D721Med (cell line): ENCODE measurements at places on chromosomes 5 and 9.

GRCh38 chr5:93585041-93585766, 2.2 kb downstream of the NR2F1 start:
- DNase-seq, result no peak

DNA sequence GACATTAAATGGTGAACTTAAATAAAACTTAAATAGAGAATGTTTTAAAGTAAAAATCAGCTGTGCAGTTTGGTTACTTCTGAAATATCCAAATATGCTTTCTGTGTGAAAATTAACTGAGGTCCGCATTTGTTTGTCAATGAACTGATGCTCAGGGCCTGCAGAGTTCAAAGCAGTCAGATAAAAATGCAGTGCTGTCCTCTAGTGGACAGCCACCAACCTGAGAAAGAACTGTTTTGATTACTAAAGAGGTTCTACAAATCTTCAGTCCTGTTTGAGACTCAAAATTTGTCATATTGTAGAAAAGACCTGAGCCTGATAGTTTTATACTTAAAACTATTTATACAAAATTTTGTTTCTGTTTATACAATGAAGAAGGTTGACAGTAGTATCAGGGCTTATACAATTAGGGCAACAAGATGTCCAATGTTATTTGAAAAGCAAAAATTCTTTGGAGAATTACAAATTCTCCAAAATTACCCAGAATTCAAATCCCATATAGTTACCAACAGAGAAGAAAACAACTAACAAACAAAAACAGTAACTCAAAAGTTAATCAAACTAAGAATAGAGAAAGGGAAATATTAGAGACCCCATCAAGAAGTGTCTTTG, 232.3 kb upstream of the TBCA start:
- no peak for DNase-seq

GRCh38 chr5:82396871-82397514, 118.8 kb upstream of the RPS23 start:
- no peak for DNase-seq

GRCh38 chr5:26329562-26330189, 708.7 kb downstream of the CDH9 start:
- no peak for DNase-seq

GRCh38 chr9:100485196-100485595, 12.2 kb downstream of the TMEFF1 start:
- no peak for DNase-seq

DNA sequence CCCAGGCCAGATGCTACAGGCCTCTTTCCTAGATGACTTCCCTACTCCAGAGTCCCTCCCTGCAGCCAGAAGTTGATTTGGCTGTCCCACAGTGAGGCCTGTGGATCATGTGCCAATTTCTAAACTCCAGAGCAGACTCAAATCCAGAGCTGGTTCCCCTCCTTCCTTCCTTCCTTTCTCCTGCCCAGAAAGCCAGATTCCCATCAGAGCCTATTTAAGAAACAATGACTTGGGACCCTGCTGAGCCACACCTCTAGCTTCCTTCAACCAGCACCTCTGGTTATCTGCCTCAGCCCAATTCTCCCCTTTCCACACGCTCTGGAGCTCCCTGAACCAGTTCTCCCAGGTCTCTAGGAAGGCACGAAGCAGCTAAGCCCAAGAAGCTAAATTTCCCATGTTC, 7.2 kb downstream of the FAM219A start:
- no peak for DNase-seq

GRCh38 chr9:75604661-75605060, 285.8 kb upstream of the PCSK5 start:
- DNase-seq, result no peak
